ENCODE measurements at places on chromosomes 6 and 20.
A peak's percentile ranks its signal among the peaks of the same experiment; 100 is the strongest.

DNA sequence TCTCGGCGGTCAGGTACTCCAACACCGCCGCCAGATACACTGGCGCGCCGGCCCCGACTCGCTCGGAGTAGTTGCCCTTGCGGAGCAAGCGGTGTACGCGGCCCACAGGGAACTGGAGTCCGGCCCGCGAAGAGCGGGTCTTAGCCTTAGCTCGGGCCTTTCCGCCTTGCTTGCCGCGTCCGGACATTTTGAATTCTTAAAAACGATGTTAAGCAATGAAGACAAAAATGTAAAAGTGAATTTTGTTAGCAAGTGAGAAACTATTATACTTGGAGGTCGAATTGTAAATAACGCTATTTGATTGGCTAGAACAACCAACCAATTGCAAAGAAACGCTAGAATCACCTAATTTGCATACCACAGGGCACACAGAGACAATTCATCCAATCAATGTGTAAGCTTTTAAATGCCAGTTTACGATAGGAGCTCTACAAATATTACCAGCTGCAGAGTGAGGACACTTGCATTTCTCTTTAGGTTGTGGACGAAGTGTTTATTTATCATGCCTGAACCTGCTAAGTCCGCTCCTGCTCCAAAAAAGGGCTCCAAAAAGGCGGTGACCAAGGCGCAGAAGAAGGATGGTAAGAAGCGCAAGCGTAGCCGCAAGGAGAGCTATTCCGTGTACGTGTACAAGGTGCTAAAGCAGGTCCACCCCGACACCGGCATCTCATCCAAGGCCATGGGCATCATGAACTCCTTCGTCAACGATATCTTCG lies 112.0 kb downstream of the HFE start:
- peak; percentile 64 for DNase-seq

- no peak for DNase-seq
These were observed 1100.6 kb upstream of the CITED2 start for GRCh38 chr6:140475086-140475485.

GRCh38 chr6:43264599-43265145 lies 21.4 kb downstream of the TTBK1 start:
- DNase-seq: no peak

- no peak for DNase-seq
These were observed 332.1 kb downstream of the UTRN start for GRCh38 chr6:144617191-144617590.

DNA sequence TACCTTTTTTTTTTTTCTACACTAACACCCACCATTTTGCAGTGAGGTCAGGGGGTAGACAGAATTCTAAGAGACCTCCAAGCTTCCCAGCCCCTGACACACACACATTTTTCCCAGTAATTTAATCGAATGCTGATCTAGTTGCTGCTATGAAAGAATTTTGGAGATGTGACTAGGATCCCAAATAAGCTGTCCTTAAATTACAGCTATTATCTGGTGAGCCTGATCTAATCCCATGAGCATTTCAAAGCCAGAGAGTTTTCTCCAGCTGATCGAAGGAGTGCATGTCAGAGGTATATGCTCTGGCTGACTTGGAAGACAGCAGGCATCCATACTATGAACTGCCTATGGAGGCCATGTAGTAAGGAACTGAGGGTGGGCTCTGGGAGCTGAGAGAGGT lies 503.8 kb upstream of the MARCKS start:
- no peak for DNase-seq
